Effector CD8-positive, alpha-beta T cell (primary cell): ENCODE measurements at places on chromosomes 4 and X.

DNA sequence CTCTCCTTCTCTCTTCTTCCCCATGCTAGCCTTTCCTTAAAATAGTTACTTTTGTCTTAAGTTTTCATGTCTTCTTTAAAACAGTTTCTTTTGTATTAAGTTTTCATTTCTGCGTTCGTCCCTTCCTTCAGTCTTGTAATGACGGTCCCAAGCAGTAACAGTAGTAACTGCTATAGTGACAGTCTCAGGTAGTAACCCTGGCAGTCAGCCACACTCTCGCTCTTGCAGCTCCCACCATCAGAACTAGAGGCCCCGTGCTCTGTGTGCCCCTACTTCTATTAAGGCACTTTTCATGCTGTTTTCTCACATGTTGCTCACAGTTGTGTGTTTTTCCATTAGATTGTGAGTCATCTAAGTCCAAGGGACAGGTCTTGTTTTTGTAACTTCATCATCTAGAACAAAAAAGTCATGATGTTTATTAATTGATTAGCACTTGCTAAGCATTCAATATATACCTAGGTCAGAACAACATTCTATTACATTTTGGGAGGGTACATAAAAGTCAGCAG is 49.3 kb downstream of the C4orf33 start:
- no peak for DNase-seq

DNA sequence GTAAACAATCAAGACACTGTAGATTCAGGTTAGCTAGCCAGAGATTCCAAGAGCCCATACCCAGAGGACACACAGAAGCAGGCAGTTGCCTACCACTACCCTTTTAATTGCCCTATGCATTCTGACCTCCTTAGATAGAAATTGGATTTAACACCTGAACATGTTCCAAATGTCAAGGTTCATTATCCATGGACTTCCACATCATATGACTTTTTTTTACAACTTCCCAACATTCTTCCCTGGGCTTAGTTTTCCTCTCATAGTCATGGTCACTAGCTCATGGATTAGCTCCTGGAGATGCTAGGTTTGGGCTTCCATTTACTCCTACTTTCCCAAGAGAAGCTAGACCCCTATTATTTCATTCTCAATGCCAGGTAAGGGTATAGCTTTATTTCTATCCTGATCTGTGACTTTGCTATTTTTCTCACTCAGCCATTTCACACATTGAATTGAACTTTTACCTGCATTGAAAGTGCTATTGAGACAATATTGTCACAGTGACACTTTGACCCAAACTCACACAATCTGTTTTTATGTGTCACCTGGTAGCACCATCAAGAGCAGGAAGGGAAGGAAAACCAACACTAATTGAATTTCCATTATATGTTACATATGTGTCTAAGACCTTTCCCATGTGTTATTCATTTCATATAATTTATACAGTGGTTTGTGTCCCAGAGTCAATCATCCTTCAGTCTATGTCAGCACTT is 44.0 kb upstream of the PRKG2 start:
- DNase-seq = no peak

DNA sequence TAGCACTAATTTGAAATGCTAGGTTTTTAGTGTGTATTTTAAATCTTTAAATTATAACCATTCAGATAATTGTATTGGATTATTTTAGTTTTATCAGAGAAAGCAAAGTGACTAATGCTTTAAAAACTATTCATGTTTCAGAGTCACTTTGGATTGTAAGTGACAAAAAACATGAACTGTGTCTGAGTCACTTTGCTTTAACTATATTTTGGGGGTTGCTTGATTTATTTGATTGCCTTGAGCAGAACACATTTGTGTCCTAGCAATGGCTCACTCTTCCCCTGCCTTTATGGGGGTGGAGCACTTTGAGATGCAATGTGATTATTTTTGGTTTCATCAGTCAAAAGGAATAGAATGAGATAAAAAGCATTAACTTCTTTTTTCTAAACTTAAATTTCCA is 188.4 kb upstream of the ARX start:
- DNase-seq = no peak

GRCh38 chrX:150736475-150736874 is 43.3 kb downstream of the MTMR1 start:
- no peak for DNase-seq

DNA sequence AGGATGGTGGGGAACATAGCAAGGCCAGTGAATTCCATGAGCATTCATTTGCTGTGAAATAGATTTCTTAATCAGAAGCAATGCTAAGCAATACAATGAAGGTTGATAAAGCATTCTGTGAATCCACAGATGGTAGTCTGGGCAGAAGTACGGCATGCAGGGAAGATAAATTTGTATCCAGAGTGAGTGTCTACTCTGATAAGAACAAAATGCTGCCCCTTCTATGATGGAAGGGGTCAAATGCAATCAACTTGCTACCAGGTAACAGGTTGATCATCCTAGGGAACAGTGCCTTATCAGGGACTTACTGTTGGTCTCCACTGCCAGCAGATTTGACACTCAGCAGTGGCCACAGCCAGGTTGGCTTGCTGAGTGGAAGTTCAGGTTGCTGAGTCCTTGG is 189.4 kb downstream of the MAB21L2 start:
- no peak for DNase-seq

- no peak for DNase-seq
These were observed 506.9 kb upstream of the PCDH10 start for GRCh38 chr4:132642016-132642817.

DNA sequence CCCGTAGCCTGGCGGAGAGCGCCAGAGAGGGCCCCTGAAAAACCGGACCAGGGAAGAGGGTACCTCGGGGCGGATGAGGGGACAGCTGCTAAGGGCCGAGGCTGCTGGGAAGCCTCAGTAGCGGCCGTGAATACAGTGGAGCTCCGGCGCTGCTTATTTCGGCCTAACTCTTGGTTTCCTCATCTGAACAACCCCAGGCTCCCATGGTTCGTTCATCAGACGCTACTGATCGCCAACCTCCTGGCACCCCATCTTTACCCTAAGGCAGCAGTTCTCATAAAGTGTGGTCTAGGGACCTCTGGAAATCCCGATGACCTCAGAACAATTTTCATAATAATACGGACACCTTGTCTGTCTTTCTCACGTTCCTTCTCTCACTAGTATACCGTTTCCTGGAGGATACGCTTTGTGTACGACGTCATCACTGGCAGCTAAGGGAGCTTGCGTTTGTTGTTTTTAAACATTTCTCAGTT is 645 bp upstream of the RAB28 start:
- no peak for DNase-seq

GRCh38 chr4:184228056-184228705 is 10.5 kb upstream of the ENPP6 start:
- no peak for DNase-seq

DNA sequence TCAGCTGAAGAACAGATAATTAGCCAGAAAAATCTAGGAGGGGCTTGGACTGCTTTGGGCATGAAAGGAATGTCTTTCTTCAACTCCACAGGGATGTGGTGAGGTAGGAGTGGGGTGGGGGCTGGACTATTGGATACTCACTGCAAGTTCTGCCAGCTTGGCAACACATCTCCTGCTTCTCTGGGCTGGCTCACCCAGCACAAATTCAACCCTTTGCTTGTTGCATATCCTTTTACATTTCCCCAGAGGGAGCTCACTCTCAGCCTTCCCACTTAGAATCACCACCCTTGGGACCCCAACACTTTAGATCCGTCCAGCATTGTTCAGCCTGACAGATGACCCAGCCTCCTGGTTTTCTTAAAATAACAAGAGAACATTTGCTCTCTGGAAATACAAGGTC is 120.6 kb downstream of the KDR start:
- DNase-seq = no peak

- DNase-seq = no peak
These were observed 26.7 kb upstream of the SLC10A7 start for GRCh38 chr4:146548443-146548842.

- DNase-seq = no peak
These were observed 18.7 kb downstream of the ANTXR2 start for GRCh38 chr4:80054375-80054774.

DNA sequence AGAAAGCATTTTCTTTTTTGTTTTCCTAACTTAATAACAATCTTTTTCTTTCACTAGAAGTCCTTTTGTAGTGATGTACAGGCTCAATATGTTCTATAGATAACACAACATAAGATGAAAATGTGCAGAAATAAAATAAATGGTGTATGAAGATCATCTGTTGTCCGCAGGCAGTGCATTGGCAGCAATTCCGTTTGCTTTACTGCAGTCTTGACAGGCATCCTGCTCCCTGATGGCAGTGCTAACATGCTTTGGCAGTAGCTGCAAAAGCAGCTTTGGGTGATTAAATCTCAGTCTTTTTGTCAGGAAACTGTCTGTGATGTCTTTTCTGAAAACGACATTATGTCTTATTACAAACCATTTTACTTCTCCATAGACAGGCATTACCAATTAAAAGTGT is 131.4 kb downstream of the TRAM1L1 start:
- DNase-seq = no peak

DNA sequence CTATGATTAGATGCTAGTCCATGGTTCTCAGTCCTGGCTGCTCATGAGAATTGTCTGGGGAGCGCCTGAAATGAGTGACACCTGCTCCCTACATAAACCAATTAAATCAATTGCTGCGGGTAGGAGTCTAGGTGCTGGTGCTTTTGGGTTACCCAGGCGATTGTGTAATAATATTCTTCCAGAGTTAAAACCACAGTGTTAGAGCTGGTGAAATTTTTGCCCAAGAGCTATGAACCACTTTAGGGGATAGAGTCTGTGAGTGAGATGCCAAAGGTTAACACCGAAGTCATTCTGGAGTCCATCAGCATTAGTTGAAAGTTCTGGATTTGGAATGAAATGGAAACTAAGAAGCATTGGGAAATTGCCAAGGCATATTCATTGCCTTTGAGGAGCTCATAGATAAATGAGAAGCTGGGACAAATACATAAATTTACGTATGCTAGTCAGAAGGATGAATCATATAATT is 15.3 kb downstream of the PDK3 start:
- no peak for DNase-seq

DNA sequence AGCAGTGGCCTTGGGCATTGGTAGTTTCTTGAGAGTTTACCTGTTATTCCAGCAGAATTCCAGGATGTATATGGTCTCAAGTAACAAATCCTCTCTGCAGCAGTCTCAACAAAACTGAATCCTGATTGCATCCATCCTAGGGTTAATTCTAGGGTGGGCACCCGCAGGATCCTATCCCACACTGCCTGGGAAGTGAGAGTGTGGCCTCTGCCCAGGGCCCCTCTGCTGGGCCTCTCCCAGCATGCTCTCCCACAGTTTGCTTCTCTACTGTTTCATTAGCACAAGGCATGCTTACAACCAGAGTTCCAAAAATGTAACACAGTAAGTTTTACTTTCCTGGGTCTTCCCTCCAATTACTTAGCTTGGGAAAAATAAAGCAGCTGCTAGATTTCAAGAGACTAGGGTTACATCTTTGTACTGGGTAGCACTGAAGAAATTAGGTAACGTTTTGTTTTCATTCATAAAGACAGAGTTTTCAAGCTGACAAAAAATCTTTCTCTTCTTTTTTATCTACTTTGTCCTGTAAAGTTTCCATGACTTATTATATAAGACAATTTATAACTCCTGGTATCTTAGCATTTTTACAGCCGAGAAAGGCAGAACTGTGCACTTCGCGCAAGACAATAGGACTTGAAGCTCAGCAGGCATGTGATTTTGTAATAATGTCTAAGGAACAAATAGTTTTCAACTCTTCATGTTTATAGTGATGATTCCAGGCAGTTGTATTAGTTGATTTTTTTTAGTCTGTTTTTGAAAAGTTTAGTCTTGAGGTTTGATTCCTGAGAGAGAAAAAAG is 131.2 kb upstream of the PCDH18 start:
- DNase-seq = no peak
